ENCODE measurements at places on chromosomes 13 and 19.
A peak's percentile ranks its signal among the peaks of the same experiment; 100 is the strongest.

DNA sequence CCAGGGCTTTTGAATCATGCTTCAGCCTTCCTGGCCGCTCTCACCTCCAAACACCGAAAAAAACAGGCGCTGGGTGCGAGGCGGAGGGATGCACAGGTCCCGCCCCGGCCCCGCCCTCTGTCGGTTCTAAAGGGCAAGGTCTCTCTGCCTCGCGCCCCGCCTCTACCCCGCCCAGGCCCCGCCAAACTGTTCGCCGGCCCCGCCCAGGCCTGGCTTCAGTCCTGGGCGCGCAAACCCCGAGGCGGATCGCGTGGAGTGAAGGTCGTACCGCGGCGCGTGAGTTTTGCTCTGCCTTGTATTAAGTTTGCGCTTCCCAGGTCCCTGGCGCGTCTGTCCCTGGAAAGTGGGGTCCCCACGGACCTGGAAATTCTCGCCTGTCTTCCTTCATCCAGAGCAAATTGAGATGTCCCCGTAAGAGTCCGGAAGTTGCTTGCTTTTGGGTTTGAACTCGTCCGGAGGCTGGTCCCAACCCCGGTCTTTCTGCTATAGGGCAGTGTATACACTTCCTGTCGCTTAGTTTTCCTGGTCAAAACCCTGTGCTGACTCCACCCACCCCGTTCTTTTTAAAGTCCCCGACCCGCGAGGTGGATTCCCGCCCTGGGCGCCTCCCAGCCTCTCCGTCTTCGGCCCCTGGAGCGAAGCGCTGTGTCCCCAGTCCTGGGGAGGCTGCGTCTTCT, 8.4 kb downstream of the ZNF808 start:
- peak; percentile 76 for DNase-seq

GRCh38 chr19:5651361-5651760, 28.5 kb downstream of the SAFB start:
- no peak for DNase-seq

- DNase-seq: peak; percentile 56
Measured at GRCh38 chr19:2034729-2035589, 16.1 kb downstream of the MKNK2 start.

DNA sequence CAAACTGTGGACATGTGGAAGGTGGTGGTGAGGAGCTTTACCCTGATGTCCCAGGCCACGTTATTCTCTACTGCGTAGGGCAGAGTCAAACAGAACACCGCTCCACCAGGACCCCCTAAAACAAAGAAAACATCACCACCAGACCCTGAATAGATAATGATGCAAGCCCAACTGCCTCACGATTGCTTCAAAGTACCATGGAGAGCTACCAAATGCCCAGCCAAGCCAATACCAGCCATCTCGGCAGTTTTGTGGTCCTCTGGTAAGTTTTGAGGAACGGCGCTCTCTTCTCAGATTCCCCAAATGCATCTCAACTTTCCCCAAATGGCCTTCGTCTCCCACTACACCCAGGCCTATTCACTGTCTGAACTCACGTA, 5.6 kb downstream of the RANBP3 start:
- DNase-seq: no peak

GRCh38 chr13:90201202-90201601, 1146.3 kb upstream of the MIR17HG start:
- peak; percentile 75 for DNase-seq

DNA sequence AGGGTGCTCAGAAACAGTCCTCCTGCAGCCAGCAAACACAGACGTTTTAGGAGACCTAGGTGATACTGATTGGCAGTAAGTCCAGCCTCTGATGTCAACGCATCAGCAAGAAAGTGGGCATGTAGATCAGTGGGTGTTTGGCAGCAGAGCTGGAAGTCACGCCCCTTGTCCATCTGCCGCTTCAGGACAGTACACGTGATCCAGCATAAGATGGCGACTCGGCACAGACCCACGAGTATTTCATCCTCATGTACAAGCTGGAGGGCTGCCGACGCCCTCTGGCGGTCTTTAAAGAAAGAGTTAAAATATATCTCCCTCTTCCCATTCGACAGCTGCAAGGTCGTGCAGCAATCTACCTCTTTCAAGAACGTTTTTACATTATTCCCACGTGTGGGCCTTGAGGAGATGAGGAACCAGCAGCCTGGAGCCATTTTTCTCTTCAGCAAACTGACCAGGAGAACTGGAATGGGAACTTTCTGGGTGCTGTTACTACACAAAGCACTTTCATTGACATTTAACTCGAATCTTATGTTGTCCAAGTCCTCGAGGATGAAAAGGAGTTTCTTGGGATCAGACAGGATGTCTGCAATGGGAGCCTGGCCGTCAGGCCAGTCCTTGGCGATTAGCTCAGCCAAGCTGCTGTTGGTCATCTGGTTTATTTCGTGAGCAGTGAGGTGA, 22.3 kb downstream of the NLRP11 start:
- DNase-seq: peak; percentile 58

DNA sequence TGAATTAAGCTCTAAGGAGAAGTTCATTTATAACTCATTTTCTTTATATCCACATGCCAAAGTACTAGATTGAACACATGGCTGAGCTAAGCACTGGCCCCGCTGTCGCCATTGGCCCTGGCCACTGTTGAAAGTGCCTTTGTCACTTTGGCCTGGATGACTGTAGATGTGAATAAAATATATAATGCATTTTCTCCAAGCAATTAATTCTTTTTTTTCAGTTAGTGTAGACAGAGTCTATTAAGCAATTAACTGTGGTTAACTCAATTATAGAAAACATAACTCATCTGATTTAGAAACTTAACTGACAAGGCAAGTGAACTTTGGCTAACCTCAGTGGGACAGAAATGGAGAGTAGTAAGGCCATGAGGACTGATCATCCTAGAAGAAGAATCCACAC, 965.6 kb downstream of the EFNB2 start:
- no peak for DNase-seq

DNA sequence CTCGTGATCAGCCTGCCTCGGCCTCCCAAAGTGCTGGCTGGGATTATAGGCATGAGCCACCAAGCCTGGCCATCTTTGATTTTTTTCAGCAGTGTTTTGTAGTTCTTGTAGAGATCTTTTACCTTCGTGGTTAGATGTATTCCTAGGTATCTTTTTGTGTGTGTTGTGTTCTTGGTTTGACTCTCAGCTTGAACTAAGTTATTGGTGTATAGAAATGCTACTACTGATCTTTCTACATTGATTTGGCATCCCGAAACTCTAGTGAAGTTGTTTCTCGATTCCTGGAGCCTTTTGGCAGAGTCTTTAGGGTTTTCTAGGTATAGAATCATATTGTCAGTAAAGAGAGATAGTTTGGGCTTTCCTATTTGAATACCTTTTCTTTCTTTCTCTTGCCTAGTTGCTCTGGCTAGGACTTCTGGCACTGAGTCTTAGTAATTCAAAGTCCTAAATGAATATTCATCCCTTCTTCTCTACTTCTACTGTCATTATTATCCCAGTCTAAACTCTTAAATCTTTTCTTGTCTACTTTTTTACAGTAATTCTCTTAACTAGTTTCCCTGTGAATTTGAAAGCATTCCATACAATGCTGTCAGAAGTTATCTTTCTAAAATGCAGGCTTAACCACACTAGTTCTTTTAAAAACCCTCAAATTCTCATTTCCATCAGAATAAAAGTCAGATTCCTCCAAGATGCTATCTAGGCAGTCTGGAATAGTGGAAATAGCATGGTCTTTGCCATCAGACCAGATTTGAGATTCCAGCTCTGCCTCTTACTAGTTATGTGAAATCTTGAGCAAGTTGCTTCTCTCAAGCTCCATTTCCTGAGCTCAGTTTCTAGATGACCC, 7.0 kb downstream of the GPR18 start:
- DNase-seq: no peak

DNA sequence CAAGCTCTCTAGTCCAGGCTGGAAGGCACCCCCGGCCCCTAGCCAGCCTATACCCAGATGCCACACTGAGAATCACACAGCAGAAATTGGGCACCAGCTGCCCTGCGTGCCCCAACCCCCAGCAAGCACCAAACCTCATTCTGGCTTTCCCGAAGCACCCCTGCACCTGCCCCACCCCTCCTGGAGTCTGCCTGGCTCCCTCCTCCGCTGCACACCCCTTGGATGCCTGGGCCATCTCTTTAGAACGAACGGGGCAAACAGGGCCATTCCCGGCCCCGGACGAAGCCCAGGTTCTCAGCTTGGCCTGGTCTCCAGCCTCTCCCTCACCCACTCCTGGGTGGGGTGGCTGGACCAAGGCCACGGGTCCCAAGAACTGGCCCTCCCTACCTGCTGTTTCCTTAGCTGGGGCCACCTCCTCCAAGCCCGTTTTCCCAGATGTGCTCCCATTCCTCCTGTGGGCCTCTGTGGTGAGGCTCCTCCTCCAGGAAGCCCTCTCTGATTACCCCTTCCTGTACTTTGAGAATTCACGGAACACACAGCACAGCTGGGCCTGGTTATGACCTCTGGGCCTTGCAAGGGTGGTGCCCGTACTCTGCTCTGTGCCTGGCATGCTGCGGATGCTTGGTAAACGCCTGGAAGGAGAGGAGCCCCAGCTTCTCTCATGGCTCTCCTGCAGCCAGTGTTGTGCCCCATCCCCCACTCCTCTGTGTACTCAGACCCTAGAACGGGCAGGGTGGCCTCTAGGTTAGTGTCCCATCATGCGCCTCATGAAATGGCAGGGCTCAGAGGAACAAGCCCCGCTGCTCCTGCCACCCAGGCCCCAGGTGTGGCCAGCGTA, 21.4 kb downstream of the CEBPG start:
- no peak for DNase-seq

DNA sequence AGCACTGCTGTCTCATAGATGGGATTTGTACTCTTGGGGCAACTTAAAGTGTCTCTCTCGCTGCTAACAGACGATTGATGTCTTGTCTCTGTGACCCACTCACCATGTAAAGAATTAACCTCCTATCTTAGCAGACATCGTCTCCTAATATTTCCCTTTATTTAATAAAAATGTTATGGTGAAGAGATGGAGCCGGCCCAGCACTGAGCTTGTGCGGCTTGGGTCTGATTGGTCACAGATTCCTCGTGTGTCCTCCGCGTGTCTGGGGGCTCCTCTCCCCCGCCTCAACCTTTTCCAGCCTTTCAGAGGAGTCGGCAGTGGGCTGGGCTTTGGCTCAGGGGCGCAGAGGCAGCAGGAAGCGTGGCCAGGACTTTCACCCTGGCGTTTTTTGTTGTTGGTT, 13.2 kb upstream of the CRTC1 start:
- no peak for DNase-seq

DNA sequence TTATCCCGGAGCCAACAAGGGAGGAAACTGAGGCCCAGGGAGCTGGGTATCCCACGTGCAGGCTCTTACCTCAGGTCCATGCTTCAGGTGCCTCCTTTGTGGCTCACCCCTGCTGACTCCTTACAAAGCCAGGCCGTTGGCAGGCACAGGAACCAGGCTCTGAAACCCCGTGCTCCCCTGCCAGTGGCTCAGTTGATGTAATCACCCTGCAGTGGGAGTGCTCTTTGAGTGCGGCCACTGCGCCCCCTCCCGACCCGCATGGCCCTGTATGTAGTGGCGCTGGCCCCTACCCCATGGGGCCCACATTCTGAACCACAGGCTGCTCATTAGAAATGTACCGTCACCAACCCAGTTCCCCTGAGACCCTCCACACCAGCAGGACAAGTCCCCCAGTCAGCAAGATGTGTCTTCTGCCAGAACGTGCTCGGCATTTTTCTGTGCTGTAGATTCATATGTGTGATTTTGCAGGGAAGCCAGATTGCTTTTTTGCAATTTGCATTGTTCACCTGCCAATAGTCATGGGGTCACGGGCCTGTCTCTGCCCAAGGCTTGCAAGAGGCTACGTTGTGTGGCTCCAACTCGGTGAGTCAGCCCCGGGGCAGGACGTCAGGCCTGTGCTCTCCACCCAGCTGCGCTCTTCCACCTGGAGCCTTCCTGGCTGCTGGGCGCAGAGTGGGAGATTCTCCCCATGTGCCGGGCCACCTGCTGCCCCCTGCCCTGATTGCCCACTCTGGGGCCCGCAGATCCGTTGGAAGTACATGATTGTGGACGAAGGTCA, 60.3 kb downstream of the SMARCA4 start:
- no peak for DNase-seq

- no peak for DNase-seq
Measured at GRCh38 chr19:51595190-51596175, 24.4 kb downstream of the ZNF175 start.

DNA sequence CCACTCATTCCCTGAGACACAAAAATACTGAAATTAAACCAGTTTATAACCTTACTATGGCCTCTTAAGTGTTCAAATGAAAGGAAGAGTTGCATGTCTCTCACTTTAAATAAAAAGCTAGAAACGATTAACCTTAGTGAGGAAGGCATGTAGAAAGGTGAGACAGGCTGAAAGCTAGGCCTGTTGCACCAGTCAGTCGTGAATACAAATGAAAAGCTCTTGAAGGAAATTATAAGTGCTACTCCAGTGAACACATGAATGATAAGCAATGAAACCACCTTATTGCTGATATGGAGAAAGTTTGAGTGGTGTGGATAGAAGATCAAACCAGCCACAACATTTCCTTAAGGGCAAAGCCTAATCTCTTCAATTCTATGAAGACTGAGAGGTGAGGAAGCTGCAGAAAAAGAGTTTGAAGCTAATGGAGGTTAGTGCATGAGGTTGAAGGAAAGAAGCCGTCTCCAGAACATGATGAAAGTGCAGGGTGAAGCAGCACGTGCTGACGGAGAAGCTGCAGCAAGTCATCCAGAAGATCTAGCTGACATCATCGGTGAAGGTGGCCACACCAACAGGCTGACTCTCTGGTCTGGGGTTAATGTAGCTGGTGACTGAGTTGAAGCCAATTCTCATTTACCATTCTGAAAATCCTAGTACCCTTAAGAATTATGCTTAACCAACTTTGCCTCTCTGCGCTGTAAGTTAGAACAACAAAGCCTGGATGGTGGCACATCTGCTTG, 94.5 kb upstream of the TEX29 start:
- no peak for DNase-seq

DNA sequence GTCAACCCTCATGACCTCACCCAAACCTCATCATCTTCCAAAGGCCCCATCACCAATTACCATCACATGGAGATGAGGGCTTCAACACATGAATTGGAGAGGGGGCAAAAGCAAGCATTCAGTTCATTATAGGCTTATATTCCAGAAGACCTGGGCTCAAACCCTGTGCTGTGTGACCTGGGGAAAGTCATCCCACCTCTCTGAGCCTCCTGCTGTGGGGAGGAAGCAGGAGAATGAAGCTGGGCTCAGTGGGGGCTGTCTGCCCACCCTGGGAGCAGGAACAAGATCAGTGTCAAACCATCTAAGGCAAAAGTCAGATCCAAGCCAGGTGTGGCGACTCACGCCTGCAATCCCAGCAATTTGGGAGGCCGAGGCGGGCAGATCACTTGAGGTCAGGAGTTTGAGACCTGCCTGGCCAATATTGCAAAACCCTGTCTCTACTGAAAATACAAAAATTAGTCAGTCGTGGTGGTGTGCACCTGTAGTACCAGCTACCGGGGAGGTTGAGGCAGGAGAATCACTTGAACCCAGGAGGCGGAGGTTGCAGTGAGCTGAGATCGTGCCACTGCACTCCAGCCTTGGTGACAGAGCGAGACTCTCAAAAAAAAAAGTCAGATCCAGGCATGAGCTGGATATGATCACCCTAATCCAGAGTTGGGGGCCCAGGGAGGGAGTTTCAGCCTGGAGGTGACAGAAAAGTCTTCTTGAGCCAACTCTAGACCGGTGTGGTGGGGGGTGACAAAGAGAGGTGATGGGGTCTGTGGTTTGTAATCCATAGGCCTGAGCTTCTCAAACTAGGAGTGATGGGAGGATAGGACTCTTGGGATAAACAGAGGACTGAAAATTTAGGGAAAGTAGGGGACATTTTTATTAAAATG, 1.6 kb upstream of the TPM4 start:
- no peak for DNase-seq

GRCh38 chr13:36979361-36980050, 19.6 kb downstream of the ALG5 start:
- peak; percentile 60 for DNase-seq

- DNase-seq: no peak
Measured at GRCh38 chr13:30928978-30929377, 3.5 kb upstream of the TEX26 start.

Data from choroid plexus epithelial cell (primary cell).